COLO829 (cell line): ENCODE measurements at places on chromosomes 1 and 21.

DNA sequence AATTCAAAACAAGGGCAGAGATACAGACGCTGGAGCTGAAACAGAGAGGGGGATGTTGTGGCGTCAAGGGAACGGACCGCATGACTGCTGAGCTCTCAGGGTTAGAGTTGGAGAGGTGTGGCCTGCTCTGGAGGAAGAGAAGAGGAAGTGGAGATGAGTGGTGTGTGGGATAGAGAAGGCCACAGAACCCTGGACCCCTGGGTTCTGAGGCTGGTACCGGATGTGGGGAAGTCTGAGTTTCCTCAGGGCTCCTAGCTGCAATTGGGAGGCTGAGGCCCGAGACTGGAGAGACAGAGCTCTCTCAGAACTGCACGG lies 1.8 kb downstream of the BCAN start:
- no peak for DNase-seq

GRCh38 chr1:171595324-171595723 lies 26.7 kb upstream of the MYOCOS start:
- peak; percentile 63 for DNase-seq

DNA sequence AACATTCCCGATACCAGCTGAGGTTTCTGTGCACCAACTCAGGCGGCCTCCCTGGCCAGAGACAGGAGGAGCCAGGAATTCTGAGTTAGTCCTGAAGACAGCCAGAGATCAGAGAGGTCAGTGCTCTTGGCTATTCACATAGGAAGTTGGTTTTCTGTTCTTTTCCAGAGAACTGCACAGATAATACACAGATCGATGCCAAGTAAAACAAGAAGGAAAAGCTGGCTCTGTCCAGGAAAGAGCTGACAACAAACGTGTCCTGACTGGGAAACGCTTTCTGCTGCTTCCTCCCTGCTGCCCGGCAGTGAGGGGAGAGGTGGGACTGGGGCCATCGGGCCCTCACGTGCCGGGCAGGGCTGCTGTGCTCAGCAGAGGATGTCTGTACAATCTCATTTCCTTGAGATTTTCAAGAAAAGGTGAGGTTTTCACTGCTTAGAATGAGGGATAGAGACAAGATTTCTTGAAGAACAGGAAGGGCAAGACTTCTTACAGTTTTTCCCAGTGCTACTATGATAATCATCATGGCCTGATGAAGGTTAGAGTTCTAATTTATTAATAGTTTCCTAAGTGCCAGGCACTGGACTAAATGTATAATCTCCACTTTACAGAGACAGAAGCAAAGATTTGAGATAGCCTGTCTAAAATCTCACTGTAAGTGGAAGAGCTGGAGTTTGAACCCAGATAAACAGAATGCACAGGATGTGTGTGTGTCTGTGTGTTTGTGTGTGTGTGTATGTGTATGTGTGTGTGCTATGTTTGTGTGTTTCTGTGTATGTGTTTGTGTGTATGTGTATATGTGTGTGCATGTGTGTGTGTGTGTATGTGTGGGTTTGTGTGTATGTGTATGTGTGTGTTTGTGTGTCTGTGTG lies 211.0 kb upstream of the RAB4A start:
- no peak for DNase-seq

- DNase-seq = no peak
Observed at GRCh38 chr1:58352476-58353092, 193.9 kb downstream of the OMA1 start.

- DNase-seq = no peak
Observed at GRCh38 chr1:2186901-2187300, 7.7 kb downstream of the FAAP20 start.

GRCh38 chr21:28731700-28732321 lies 260.9 kb downstream of the LTN1 start:
- DNase-seq = no peak

DNA sequence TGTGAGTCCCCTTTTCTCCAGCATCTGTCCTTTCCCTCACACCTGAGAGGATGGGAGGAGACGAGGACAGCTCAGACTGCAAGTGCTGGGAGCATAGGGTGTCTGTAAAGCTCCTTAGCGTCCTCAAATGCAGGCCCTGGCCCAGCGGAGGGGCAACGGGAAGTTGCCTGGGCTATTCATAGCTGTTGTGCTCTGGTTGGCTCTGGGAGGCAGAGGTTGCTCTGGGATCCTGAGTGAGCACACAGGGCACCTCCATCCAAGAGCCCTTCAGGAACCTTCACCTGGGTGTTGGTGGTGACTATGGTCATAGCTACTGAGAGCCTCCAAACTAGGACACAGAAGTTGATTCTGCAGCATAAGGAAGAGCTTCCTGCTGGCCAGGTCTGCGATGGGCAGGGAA lies 2.6 kb downstream of the PADI1 start:
- DNase-seq = no peak

- DNase-seq = no peak
Observed at GRCh38 chr1:116119876-116120275, 8.7 kb downstream of the MAB21L3 start.

GRCh38 chr1:78153092-78153736 lies 107.4 kb downstream of the GIPC2 start:
- no peak for DNase-seq

DNA sequence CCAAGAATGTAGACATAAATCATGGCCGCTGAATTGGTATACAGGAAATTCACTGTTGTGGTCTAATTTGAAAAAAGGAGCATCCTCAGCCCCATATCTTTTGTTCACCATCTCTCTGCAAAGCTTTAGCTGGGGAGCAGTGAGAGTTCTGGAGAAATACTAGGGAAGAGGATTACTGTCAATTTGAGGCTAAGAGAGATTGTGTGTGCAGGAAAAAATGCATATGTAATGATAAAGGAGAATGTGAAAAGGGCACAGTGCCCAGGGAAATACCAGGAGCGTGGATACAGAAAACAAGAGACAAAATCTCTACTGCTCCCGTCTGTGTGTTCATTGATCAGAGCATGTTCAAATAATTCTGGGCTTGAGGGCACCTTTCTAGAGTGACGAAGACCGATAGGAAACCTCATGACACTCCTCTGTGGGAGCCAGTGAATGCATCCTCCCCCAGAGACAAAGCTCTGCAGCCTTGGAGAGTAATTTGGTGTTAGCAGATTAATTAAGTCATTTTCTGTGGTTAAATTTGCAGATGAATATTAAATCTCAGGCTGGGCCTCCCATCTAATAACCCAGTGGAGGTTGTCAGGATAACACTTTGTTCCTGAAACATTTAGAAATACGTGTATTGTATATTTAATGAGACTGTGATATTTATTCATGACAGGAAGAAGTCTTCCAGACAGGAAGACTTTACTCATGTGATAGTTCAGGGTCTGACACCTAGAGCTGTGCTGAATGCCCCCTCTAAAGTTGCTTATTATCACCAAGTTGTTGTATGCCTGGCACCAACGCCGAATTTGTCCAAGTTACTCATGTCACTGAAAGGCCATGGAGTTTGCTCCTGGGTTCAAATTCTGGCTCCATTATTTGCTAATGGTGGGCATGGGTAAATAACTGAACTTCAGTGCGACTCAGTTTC lies 287.3 kb upstream of the SGIP1 start:
- DNase-seq = no peak

DNA sequence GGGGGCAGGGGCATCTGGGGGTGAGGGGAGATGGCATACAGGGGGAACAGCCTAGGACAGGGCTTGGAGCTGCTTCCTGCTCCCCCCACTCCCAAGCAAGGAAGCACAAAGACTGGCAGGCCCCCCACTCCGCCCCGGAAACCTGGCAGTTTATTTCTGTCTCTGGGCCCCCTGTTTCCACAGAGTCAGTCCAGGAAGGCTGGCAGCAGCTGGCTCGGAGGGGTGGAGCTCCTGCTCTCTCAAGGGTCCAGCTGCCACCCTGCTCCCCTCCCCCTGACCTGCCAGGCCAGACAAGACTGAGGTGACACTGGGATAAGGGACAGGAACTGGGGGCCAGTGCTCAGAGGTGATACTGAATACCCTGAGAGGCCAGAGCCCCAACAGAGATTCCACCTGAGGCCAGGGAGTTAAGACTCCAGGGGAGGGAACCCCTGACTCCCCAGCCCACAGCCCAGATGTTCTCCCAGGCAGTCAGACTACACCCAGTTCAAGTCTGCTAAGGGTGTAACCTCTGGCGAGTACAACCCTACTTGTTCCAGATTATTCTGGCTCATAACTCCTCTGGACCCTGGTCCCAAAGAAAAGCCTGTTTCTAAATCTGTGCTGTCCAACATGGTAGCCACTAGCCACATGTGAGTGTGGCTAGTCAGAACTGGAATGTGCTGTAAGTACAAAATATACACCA lies 26.3 kb downstream of the AHDC1 start:
- DNase-seq = no peak

- DNase-seq = no peak
Observed at GRCh38 chr1:101081496-101082488, 56.2 kb upstream of the DPH5 start.

- no peak for DNase-seq
Observed at GRCh38 chr1:20137055-20137454, 2.1 kb upstream of the PLA2G2F start.

DNA sequence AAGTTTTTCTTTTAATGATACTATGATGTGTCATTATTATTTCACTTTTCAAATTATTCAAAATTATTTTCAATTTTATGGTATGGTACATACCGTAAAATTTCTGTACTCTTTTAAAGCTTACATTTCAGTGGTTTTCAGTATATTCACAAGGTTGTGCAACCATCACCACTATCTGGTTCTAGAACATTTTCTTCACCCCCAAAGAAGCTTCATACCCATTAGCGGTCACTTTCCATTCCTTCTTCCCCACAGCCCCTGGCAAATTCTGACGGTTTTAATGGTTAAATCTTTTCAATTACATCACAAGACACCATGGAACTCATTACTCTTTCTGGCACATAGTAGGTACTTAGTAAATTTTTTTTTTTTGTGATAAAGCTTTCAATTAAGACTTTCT lies 22.8 kb upstream of the ATP5PO start:
- DNase-seq = no peak

GRCh38 chr21:36565540-36565939 lies 85.6 kb upstream of the CLDN14 start:
- no peak for DNase-seq

DNA sequence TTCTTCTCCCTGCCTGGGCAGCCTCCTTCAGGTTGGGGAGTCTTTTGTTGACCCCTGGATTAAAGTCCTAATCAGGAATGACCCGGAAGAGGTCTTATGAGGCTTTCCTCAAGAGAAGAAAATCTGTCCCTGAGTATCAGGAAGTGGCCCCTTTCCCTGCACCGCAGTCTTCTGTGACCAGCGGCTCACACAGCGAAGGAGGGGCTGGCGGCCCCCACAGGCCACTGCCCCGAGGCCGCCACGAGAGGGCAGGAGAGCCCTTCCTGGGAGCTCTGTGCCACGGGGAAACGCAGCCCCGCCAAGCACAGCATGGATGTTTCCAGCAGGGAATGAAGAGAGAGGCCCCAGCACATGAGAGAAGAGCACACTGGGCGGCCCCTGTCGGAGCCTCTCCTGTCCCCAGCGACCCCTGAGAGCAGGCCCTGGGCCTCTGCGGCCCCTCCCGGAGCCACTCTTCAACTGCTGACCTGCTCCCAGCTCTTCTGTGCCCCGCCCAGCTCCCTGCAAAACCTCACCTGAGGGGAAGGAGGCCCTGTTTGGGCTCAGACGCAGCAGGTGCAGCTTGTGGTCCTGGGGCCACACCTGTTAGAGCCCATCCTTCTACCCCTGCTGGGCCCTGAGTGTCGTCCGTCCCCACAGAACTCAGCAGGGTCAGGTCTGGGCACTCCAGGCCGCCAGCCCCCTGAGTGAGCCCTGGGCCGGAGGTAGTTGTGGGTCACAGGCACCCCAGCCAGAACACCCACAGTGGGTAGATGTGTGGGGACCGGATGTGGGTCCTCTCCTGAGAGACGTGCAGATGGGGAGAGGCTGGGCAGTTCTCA lies 4.9 kb upstream of the POFUT2 start:
- peak; percentile 66 for DNase-seq

GRCh38 chr21:35256468-35256988 lies 207.4 kb upstream of the RUNX1 start:
- DNase-seq = peak; percentile 94

GRCh38 chr1:183670169-183670568 lies 17.1 kb upstream of the APOBEC4 start:
- DNase-seq = no peak

- no peak for DNase-seq
Observed at GRCh38 chr1:70970407-70970806, 77.2 kb downstream of the PTGER3 start.

DNA sequence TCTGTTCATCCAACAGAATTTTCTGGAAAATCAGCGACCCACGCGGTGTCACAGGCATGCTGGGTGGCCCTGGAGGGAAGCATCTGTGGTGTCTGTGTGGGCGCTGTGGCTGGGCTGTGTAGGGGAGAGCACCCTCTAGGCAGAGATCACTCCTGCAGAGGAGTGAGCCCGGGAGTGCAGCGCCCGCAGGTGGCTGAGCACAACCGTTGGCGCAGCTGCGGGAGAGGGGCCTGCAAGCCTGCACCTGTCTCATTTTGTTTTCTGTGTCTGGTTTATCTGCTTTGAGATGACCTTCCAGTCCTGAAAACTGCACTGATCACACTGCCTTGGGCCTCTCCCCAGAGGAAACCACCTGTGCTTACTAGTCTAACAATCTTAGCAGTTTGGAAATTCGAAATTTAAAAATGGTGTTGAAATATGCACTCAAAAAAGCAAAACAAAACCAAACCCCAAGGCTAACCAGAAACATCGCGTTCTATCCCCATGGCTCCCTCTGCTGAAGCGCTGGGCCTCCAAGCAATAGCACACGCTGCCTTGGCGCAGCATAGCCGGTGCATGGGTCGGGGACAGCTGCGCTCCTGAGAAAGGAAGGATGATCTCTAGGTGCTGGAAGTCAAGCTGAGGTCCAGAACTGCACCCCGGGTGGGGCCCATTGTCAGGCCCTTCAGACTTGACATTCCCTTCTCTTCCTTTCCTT lies 4.8 kb downstream of the FAM3B start:
- DNase-seq = no peak

- DNase-seq = no peak
Observed at GRCh38 chr1:109383087-109383779, 14.5 kb downstream of the SORT1 start.

- DNase-seq = no peak
Observed at GRCh38 chr1:24364605-24364974, 45.4 kb downstream of the GRHL3 start.

DNA sequence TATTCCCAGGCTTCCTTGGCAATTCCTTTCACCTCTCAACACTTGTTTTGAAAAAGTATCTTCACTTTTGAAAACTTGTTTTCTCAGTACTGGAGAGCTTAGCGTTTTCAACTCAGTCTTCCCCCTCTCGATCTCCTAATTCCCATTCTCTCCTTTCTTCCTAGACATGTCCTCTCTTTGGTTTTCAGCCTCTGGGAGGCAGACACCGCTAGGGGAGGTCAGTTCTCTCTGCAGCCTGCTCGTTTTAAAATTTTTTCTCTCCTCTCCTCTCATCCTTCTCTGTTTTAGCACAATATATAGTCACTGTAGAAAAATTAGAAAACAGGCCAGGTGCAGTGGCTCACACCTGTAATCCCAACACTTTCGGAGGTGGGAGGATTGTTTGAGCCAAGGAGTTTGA lies 12.6 kb upstream of the RHEX start:
- DNase-seq = no peak
